Stimulated activated CD8-positive, alpha-beta memory T cell treated with anti-CD3 and anti-CD28 coated beads, Interleukin-4, amount 100 ng/mL, for 1 hour (primary cell): ENCODE measurements at places on chromosomes 5 and 9.

- DNase-seq: no peak
Measured at GRCh38 chr9:80320480-80320879, 748.7 kb downstream of the TLE4 start.

- DNase-seq: no peak
Measured at GRCh38 chr5:141611289-141611688, 7.5 kb downstream of the DIAPH1 start.

GRCh38 chr9:27482709-27483108 lies 41.4 kb upstream of the IFNK start:
- DNase-seq: no peak

GRCh38 chr5:180690562-180690961 lies 41.2 kb upstream of the FLT4 start:
- no peak for DNase-seq
